ENCODE measurements at places on chromosomes 12 and 14.

DNA sequence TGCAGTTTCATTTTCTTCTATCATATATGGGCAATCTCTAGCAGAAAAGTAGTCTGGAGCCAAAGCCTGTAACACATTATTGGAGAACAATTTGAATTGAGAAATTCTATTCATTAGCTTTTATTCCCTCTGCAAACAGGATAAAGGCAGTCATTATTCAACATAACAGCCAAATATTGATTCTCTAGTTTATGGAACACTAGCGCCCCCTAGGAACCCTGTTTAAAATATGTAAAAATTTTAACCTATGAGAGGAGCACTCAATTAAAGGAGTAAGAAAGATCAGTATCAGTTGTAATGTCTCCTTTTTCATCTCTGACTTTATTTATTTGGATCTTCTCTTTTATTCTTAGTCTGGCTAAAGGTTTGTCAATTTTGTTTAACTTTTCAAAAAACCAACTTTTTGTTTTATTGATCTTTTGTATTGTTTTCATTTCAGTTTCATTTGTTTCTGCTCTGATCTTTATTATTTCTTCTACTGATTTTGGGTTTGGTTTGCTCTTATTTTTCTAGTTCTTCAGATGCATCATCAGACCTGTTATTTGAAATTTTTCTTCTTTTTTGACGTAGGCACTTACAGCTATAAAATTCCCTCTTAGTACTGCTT lies 4.8 kb upstream of the LMNTD1 start:
- DNase-seq: peak; percentile 26

- DNase-seq: peak; percentile 49
Measured at GRCh38 chr12:47686645-47687240, 19.1 kb downstream of the RPAP3 start.

DNA sequence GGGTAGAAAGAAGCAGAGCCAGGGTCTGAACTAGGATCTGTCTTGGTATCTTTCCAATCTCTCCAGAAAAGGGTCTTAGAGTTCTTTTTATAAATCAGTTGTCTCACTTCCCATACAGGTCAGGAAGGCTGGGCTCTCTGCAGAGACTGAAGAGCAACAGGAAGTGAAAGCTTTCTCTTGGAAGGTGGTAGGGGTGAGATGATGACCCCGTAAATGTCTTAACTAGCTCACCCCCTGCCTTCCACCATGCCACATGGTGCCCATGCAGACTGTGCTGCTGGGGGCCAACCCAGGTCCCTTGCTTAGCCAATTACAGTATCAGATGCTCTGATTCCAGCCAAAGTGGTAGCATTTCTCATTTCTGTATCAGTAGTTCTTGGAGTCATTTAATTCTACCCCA lies 17.6 kb upstream of the RASSF8 start:
- no peak for DNase-seq

- DNase-seq: no peak
Measured at GRCh38 chr14:90880282-90880681, 64.1 kb upstream of the TTC7B start.

- DNase-seq: peak; percentile 73
Measured at GRCh38 chr12:55072083-55072482, 52.3 kb downstream of the NEUROD4 start.

DNA sequence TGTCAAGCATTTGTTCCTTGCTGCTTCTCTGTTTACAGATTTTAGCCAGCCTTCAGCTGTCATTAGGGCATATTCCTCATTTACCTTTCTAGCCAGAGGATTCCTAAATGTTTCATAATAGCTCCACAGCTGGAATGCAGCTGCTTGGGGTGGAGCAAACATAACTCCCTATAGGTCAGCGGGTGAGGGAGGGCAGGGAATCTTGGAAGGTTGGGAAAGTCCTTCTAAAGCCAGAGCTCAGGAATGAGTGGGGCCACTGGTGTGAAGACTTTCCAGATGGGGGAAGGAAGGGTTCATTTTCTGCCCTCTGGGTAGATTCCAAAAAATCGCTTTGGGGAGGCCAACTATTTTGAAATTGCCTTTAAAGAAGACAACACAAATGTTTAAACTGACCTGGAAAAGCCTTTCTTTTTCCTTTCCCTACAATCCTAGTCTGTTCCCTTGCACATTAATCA lies 16.3 kb upstream of the IRF2BPL start:
- DNase-seq: no peak

GRCh38 chr12:121968876-121969275 lies 50.5 kb downstream of the CFAP251 start:
- DNase-seq: no peak

DNA sequence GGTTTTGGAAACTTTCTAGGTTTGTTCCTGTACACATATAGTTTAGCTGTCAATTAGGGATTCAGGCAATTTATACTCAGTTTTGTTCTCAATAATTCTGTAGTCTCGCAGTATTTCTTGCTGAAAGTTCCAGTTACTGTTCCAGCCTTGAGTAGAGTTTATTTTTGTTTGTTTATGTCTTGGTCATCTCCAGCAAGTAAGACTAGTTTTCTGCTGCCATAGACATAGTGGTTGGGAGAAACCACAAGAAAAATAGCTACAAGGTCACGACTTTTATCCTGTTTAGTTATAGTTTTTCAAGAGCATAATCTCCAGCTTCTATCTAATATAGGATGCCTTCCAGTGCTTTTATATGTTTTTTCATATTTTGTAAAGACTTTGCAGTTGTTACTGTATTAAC lies 99.6 kb upstream of the FOXG1 start:
- DNase-seq: no peak

- no peak for DNase-seq
Measured at GRCh38 chr12:116278279-116278626, 760 bp upstream of the MED13L start.

- DNase-seq: no peak
Measured at GRCh38 chr12:27979145-27979544, 6.6 kb upstream of the PTHLH start.

DNA sequence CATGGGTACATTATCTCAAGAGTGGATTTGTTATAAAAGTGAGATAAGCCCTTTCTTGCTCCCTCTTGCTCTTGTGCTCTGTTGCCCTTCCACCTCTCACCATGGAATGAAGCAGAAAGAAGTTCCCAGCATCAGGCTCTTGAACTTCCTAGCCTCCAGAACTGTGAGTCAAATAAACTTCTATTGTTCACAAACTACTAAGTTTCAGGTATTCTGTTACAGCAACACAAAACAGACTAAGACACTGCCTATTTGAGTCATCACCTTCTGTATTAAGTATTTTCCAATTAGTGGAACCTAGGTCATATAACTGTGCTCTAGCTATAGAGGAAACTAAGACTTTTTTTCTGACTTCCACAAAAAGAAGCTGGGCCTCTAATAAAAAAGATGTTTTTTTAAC lies 201.2 kb upstream of the FOXG1 start:
- DNase-seq: no peak

DNA sequence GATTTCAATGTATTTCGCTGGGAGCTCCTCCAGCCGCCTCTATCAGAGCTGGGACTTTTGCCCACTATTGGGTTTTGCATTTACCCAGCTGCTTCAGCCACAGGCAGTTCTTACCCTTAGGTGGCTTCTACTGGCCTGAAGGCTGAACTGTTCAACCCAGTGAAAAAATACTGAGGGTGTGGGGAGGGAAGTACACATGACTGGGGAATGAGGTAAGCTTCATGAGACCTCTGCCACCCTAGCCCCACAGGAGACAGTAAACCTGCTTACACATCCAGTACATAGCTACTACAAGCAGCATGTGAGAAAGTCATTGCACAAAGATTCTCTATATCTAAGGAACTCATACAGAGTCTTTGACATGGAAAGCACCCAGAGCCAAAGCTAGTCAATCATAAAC lies 411.1 kb downstream of the SYT1 start:
- DNase-seq: no peak

GRCh38 chr12:2057041-2057794 lies 4.4 kb downstream of the CACNA1C start:
- peak; percentile 75 for DNase-seq

GRCh38 chr14:54040846-54041245 lies 84.2 kb upstream of the BMP4 start:
- no peak for DNase-seq

DNA sequence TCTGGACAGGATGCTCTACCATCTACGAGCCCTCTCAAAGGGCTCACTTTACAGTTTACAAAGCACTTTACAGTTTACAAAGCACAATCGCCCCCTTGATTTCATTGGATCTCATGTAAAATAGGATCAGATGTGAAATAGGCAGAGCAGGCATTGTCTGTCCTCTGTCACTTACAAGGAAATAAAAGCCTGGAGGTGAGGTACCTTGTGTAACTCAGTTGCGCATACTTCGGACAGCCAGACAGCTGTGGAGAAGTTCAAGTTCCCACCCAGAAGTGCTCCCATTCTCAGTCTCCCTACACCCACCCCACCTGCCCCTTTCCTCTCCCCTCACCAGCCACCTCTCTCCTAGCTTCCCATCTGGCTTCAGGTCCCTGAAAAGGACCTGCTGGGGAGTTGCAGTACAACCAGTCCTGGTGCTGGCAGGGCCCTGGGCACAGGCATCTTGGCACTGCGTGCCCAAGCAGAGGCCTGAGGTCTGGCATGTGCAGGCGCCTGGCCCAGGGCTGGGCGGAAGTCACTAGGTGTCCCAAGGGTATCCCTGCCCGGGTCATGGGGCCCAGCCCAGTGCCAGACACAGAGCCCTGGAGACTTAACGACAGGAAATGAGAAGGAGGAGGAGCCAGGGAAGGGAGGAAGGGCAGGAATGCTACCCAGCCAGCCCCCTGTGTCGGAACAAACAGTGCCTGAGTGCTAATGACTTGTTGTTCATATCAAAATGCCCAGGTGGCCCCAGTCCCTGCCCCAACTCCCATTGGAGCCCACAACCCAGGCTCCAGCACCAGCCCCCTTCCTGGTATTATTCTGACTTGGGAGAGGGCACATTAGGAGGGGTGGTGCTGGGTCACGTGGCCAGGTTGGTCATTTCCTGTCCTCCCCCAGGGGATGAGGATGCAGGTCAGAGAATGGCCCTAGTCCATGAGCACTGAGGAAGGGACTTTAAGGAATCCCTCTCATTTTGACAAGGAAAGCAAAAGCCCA lies 5.4 kb downstream of the RAPGEF3 start:
- no peak for DNase-seq

DNA sequence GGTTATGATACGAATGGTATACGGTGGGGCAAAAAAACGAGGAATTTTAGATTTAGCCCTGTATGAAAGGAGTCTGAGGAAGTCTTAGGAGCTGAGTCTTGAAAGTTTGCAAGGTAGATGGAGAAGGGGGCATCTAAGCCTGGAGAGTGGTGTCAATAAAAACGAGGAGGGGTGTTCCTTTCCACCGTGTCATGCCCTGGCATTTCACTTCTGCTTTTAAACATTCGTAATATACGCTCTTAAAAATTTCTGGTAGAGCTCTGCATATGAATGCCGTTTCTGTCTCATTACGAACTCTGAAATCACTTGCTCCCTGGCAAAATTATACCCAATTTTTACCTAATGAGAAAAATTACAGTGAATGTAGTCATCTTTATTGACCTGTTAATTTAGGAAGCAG lies 170.2 kb downstream of the ERC1 start:
- DNase-seq: no peak

DNA sequence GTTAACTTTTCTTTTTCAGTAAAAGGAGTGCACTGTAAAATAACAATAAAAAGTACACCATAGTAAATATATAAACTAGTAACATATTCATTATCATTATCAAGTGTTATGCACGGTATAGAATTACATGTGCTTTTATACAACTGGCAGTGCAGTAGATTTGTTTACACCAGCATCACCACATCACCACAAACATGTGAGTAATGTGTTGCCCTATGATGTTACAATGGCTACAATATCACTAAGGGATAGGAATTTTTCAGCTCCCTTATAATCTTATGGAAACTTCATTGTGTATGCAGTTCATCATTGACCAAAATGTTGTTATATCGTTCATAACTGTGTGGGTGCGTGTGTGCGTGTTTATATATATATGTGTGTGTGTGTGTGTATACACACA lies 23.5 kb upstream of the NEDD1 start:
- DNase-seq: no peak

GRCh38 chr14:83294941-83295340 lies 1761.3 kb upstream of the SEL1L start:
- DNase-seq: no peak

GRCh38 chr14:76806446-76806845 lies 6.2 kb downstream of the ANGEL1 start:
- no peak for DNase-seq

DNA sequence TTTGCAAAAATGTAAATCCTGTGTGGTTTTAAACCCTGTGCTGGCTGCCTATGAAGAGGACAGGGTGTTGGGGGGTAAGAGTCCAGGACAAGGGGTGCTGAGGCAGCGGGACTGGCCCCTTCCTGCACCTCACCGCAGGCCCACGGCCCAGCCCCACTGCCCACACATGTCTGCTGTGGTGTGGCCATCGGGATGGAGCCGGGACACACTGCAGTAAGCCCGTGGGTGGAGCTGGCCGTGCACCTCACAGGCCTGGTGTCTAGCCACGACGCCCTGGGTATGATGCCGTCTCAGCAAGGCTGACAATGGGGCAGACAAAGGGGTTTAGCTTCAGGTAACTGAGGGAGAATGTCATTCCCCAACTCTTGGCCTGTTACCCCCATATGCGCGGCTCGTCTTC lies 19.6 kb downstream of the AMN start:
- DNase-seq: no peak

Measured in NCI-H1436 (cell line).